ENCODE measurements at places on chromosomes 7 and 10. TPM values are rescaled to one million over a fixed set of nuclear protein-coding genes. Genes with fewer than 3 reads are reported as not detected.

CCL24 gene
- polyA plus RNA-seq: 0.38 TPM

SKIDA1 gene
- 5.1 TPM for polyA plus RNA-seq

DNA sequence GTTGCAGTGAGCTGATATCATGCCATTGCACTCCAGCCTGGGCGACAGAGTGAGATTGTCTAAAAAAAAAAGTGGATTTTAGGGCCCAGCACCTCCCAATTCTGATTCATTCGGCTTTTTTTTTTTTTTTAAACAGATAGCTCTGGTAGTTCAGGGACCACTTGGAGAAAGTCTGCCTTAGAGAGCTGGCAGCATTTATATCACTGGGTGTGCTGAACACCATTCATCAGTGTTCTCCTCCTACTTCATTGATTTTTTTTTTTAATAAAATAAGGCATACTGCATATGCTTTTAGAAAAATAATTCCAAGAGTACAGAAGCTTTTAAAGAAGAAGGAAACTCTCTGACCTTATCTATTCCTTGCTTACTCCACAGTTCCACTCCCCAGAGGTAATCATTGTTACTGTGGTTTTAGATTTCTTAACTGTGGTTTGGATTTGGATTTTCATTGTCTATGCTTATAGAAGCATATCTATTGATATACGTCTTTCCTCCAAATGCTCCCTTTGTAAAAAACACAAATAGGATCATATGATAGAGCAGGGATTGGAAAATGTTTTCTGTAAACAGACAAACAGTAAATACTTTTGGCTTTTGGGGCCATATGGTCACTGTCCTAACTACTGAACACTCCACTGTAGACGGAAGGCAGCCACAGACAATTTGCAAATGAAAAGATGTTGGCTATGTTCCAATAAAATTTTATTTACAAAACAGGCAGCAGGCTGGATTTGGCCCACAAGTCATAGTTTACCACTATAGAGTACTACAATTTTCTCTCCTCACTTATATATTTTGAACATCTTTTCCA lies 21.1 kb upstream of the SAR1A start:
- no peak for DNase-seq

GRCh38 chr7:18552316-18552916 lies 56.9 kb downstream of the HDAC9 start:
- DNase-seq: no peak

GRCh38 chr10:5619362-5620211 lies 46.8 kb downstream of the ASB13 start:
- DNase-seq: no peak

GRCh38 chr7:134946260-134946659 lies 40.0 kb upstream of the AGBL3 start:
- no peak for DNase-seq

GRCh38 chr7:81857385-81857784 lies 87.5 kb upstream of the HGF start:
- DNase-seq: no peak

GRCh38 chr10:62583876-62584615 lies 209.9 kb downstream of the ZNF365 start:
- DNase-seq: no peak
